Adipocyte (in vitro differentiated cells): ENCODE measurements at places on chromosomes 6 and 20.

DNA sequence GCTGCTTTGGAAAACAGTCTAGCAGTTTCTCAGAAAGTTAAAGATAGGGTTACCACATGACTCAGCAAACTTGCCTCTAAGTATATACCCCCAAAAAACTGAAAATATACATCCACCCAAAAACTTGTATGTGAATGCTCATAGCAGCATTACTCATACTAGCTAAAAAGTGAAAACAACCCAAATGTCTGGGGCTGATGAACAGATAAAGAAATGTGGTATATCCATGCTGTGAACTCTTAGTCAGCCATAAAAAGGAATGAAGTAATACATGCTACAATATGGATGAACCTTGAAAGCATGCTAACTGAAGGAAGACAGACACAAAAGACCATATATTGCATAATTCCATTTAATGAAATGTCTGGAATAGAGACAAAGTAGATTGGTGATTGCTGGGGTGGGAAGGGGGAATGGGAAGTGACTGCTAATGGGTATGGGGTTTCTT is 79.9 kb upstream of the GLP1R start:
- DNase-seq: no peak

DNA sequence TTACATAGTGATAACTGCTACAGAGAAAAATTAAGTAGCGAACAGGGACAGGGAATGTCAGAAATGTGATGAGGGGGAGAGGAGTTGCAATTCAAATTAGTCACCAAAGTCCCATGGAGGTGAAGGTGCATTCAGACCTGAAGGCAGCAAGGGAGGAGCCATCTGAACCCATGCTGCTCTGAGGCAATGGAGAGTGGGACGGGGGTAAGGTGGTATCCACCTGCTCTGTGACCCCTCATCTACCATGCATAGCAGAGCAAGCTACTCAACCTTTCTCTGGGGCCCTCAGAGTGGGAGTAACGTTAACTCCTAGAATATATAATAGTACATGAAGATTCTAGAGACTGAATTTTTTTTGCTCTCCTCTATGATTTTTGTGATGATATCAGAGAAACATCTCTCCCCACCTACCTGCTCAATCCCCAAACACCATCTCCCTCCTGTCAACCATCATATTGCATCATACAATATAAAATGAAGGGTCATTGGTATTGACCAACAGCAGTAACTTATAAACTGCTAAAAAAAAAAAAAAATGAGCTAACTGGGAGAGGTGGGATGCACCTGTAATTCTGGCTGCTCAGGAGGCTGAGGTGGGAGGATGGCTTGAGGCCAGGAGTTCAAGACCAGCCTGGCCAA is 16.6 kb upstream of the SCML4 start:
- no peak for DNase-seq

- peak; percentile 84 for DNase-seq
Measured at GRCh38 chr20:35901678-35902544, 52.4 kb downstream of the SCAND1 start.

DNA sequence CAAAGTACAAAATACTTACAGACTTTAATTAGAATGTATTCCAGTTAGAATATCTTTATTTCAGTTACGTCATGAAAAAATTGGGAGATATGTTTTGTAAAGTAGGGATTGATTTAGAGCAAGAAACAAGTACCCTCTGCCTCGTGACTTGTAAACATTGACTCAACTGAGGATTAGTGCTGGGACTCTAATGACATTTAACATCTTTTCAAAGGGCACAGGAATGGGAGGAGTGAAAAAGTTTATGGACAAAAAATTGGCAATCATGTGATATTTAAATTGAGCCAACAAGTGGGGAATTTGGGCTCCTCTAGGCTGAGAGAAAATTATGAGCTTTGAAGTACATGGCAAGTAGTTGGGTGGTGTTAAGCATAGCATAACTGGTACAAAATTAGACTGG is 25.3 kb downstream of the NKX2-4 start:
- DNase-seq: no peak
